C1 segment of cervical spinal cord (tissue), 14 donors: ENCODE measurements at places on chromosomes 13 and 19.

DNA sequence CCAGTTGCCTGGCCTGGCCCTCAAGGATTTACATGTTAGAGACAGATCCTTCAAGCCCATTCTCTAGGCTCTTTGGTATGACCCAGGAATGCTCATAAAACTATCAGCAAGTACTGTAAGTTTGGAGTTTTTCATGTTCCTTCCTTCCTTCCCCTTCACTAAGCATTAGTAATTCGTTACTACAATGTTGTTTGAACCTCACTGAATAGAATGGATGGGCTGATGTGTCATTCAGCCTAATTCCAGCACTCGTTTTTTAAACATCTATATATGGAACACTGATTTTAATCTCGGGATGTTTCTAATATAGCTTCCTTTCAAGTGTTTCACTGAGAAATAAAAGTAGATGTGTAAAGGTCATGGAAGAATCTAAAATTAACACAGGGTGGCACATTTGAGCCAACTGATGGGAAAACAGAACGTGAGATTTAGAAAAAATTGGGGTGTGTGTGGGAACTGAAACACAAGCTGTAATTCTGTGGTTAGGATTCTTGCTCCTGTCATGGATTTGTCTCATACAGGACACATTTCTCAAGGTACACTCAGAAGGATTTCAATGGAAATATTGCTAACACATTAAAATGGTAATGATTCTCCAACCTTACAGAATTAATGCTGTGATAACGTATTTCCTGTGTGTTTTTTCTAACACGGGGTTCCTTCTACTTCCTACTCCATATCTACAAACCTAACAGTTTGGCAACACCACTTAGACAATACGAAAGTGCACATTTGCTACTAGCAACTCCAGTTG, 93.4 kb downstream of the FLT1 start:
- no peak for DNase-seq

- DNase-seq = no peak
Measured at GRCh38 chr13:27593267-27593666, 27.1 kb downstream of the LNX2 start.

GRCh38 chr19:44598880-44599279, 14.5 kb upstream of the IGSF23 start:
- no peak for DNase-seq

- no peak for DNase-seq
Measured at GRCh38 chr13:32195713-32196112, 119.5 kb downstream of the ZAR1L start.

DNA sequence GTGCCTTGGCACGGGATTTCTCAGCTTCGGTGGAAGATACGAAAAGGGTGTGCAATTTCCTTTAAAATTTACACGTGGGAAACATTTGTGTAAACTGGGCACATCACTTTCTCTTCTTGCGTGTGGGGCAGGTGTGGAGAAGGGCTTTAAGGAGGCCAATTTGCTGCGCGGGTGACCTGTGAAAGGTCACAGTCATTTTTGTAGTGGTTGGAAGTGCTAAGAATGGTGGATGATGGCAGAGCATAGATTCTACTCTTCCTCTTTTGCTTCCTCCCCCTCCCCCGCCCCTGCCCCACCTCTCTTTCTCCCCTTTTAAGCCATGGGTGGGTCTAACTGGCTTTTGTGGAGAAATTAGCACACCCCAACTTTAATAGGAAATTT, 7.2 kb downstream of the SLITRK5 start:
- DNase-seq = no peak

- DNase-seq = no peak
Measured at GRCh38 chr13:28655561-28655960, 3.4 kb upstream of the POMP start.

DNA sequence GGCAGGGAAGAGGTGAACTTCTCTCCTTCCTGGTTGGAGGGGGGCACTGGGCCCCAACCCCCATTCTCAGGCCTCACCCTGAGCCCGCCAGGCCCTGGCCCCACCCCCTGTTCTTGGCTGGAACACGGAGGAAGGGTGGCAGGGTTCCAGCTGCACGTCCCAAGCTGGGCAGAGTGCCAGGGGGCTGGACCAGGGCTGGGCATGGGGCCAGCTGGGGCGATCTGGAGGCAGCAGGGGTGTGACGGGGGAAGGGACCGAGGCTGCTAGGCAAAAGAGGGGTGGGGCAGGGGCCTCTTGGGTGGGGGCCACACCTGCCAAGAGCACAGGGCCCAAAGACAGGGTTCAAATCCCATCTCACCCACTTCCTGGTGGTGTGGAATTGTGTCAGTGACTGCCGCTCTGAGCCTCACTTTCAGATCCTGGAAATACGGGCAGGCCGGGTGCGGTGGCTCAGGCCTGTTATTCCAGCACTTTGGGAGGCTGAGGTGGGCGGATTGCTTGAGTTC, 2.2 kb downstream of the HIF3A start:
- peak; percentile 89 for DNase-seq
